Activated naive CD4-positive, alpha-beta T cell treated with anti-CD3 and anti-CD28 coated beads, Interleukin-2, amount 50 U/mL, for 16 hours (primary cell): ENCODE measurements at places on chromosomes 1 and 21.

DNA sequence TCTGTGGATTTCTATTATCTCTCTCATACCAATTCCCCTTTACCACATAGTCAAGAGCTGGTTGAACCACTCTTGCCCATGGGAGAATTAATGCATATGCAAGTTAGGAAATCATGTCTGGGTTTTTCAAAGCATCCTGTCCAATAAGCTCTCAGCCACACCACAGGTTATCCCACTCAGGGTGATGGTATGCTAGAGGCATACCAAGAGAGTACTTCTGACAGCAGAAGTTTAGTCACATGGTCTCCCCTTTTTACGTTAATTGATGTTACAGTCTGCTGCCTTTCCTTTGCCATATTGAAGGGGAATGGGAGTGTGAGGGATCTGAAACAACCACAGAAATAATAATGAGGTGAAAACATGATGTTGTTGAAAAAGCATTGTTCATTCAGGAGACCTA, 135.8 kb upstream of the PBX1 start:
- DNase-seq: no peak

- DNase-seq: no peak
Observed at GRCh38 chr1:75999034-75999433, 66.8 kb upstream of the ASB17 start.

- no peak for DNase-seq
Observed at GRCh38 chr1:25954282-25954938, 43.5 kb downstream of the PAFAH2 start.

GRCh38 chr1:51997974-51998382, 7.5 kb upstream of the RAB3B start:
- DNase-seq: no peak

DNA sequence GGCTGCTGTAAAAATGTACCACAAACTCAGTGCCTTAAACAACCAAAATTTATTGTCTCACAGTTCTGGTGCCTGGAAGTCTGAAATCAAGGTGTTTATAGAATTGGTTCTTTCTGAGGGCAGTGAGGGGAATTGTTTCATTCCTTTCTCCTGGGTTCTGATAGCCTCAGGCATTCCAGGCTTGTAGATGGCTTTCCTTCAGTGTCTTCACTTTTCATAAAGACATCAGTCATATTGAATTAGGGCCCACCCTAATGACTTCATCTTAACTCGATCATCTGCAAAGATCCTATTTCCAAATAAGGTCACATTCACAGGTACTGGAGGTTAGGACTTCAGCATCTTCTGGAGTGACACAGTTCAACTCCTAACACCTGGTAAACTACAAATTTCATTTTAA, 15.0 kb downstream of the CDKN2C start:
- no peak for DNase-seq

DNA sequence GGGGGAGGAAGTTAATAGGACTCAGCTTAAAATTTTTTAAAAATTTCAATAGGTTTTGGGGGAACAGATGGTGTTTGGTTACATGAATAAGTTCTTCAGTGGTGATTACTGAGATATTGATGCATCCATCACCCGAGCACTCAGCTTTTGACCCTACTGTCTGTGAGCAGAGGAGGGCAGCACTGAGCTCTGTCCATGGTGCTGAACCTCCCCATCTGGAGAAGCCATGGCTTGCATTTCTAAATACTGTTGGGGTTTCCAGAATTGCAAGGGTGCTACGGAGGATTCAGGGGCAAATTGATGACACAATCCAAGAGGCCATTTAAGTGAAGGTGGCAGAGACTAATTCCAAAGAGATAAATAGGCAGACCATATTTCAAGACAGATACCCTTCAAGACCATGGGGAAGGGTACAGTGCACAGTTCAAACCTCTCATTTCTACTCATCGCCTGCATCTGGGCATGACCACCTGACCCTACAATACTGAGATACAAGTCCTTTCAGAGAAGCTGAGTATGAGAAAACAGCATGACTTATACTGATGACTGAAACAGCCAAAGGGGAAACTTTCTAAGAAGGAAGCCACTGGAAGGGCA, 17.2 kb downstream of the SYT2 start:
- peak; percentile 57 for DNase-seq

DNA sequence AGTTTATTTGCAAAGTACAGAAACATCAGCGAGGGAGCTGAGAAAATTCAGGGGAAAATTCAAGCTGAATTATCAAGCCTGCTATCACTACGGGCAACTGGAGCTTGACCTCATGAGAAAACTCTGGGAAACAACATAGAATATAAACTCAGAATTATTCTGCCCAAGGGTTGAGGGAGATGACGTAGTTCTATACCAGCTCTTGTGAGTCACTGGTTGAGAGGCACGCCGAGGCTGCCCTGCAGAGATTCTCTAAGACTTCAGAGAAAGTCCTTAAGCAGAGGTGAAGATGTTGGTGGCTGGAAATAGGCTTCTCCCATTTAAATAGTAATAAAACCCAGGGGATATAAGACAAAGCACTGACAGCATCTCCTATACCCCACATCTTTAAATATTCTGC, 12.3 kb downstream of the SYDE2 start:
- no peak for DNase-seq

DNA sequence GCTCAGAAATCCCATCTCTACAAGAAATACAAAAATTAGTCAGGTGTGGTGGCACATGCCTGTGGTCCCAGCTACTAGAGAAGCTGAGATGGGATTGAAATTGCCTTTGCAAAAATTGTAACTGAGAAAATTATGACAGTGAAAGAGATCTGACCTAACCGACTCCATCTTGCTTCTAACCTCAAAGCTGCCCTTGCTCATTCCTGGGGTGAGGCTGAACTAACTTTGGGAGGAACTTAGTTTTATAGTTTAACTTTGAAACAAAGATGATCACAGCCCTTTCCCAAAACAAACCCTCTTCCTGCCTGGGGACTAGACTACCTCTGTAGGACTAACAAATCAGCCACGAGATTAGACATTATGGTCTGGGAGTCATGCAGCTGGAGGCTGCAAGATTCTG, 33.8 kb upstream of the ERO1B start:
- no peak for DNase-seq

- no peak for DNase-seq
Observed at GRCh38 chr1:246579818-246580217, 13.6 kb downstream of the CNST start.

GRCh38 chr1:182600745-182601415, 3.3 kb downstream of the RGS16 start:
- no peak for DNase-seq

DNA sequence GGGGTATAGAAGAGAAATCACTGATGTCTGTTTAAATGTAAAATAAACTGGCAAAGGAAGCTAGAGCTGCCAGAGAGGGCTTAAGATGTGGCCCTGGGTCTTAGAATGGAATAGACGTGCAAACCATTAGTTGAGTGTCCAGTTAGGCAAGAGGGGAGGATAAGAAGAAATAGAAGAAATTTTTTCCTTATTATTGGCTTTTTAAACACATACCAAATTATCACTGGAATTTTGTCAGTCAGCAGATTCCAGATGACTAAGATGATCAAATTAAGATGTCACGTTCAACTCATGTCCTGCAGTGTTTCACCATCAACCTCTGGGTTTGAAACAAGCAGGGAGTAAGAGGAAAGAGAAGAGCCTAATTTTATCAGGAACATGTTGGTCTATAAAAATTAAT, 71.6 kb upstream of the C1orf21 start:
- no peak for DNase-seq

DNA sequence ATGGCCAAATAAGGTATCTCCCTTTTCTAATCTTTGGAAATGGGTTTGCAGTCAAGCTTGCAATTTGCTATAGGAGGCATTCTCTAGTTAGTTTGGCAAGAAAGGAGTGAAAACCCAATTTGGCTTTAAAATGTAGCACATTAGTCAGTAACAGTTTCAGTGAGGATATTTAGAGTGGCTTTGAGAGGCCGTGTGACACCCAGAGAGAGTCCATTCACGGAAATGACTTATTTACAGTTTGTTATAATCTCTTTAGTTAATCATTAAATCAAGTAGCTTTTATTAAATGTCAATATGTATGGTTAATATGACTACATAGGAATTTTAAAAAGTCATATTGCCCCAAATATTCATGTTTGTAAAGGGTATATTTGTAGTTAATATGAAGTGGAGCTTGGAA, 9.6 kb downstream of the ZBTB18 start:
- no peak for DNase-seq

DNA sequence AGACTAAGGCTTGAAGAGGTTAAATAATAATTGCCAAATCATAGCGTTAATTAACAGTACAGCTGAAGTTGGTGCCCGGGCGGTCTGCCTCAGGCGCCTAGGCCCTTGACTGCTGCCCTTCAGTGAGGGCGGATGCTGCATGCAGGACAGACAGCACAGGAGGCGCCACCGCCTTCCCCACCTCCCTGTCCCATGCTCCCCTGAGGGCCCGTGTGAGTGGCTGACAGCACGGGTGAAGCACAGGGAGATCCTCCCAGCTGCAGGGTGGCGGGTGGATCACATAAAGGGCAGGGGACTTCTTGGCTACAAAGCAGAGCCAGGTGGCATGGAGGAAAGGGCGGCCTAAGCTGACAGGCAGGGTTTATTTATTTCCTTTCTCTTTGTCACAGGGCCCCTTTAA, 49.1 kb downstream of the DDX20 start:
- no peak for DNase-seq

DNA sequence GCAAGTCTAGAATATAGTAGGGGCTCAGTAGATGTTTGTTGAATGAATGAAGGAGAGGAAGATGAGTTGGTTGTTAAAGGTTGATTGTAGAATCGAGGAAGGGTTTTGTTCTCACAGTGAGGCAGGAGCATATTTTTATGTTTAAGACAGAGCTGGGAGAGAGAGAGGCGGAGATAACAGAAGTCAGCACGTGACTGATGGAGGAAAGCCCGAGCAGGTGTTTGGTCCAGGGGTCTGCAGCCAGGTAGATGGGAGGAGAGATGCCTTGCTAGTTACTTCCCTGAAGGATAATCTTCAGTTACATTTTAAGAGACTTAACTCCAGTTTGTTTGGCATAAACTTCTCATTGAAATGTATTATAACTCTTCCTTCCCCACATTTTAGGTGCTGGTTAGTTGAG, 86.8 kb downstream of the DYRK1A start:
- DNase-seq: no peak

DNA sequence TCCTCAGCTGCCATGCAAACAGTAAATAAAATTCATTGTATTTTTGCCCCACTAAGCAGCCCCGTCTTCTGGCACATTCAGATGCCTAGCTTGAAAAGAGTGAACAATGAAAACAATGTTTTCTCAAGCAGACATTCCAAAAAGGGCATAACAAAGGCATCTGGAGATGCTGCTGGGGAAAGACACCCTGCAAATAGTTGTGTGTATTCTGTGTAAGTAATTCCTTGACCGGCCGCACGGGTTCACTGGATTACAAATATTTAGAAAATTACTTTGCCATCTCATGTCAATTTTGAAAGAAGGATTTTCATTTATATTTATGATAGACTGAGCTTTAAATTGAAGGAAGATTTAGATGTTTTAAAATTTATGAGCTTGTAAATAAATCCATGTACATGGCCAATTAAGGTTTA, 142.2 kb downstream of the SLC45A1 start:
- no peak for DNase-seq

DNA sequence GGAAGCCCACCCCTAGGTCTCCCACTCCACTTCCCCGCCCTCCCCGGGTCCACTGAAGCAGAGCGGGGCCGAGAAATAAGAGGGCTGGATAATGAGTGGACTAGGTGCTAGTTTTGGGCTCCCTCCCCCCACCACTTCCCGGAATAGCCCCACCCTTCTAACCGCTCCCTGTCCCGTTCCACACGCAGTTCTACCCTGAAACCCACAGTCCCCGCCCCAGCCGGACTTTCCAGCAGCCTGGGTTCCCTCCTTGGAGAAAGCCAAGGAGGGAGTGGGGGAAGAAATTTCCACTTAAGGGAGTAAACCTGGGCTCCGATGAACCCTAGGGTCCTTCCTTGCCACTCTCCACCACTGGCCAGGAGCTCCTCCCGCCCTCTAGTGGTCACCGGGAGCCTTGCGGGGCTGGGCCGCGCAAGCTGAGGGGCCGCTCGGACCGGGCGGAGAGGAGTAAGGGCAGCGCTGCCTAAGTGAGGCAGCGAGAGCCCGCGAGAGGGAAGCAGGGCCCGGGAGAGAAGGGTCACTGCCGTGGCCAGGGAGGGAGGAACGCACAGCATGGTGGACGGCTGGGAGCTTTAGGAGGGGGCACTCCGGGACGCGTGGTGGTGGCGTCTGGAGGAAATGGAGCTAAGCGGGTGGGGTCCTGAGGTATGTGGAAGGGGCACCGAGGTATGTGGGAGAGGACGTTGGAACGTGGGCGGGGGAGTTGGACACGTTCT, 14.3 kb downstream of the THBS3 start:
- DNase-seq: peak; percentile 75

DNA sequence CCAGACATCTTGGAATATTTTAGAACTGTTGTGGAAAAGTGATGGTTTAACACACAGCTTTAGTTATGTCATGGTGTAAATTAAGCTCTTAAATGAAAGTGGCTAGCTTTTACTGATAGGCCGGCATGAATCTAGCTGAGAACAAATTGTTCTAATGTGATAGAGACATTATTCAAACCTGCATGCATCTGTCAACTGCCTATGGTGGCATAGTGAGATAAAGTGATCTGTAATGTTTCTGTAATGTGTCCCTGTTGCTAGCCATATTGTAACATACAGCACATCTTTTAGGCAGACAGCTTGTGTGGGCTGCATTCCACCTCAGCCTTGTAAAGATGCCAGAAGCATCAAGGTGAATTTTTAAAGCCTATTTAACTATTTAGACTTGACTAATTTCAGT, 16.0 kb downstream of the LRIG2 start:
- DNase-seq: no peak

- no peak for DNase-seq
Observed at GRCh38 chr21:28250946-28251345, 741.7 kb downstream of the LTN1 start.

- no peak for DNase-seq
Observed at GRCh38 chr1:23664837-23665795, 26.5 kb upstream of the RPL11 start.

- no peak for DNase-seq
Observed at GRCh38 chr1:185328255-185328654, 11.2 kb upstream of the IVNS1ABP start.

GRCh38 chr21:46056450-46056903, 41.4 kb upstream of the COL6A2 start:
- no peak for DNase-seq

DNA sequence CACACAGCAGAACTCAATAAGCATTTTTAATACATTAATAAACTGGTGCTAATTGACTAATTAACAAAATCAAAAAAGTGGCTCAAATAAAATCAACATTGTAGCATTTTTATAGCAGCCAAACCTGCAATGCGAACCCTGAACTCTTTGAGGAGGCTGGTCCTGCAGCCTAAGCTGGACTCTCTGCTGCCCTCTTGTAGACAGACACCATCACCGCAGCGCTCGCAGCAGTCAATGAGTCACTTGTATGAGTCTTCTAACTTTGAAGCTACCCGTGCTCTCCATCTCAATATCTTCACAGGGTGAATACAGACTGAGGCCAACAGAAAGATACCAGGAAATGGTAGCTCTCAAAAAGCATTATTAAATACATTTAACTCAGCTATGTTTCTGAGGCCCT, 9.7 kb upstream of the KRTAP7-1 start:
- DNase-seq: peak; percentile 39

GRCh38 chr1:164865385-164865784, 306.4 kb downstream of the PBX1 start:
- no peak for DNase-seq

GRCh38 chr1:180842052-180842451, 70.6 kb upstream of the KIAA1614 start:
- DNase-seq: no peak

- peak; percentile 18 for DNase-seq
Observed at GRCh38 chr1:204323887-204324286, 35.8 kb downstream of the PLEKHA6 start.

- no peak for DNase-seq
Observed at GRCh38 chr1:245990315-245991022, 516.6 kb downstream of the SMYD3 start.

GRCh38 chr1:22317920-22318243, 133.8 kb upstream of the ZBTB40 start:
- DNase-seq: no peak
